Activated CD8-positive, alpha-beta memory T cell treated with anti-CD3 and anti-CD28 coated beads for 1 hour (primary cell): ENCODE measurements at places on chromosomes 7 and 10.
A peak's percentile ranks its signal among the peaks of the same experiment; 100 is the strongest.

- DNase-seq = no peak
Measured at GRCh38 chr10:114151486-114151885, 22.5 kb downstream of the CCDC186 start.

DNA sequence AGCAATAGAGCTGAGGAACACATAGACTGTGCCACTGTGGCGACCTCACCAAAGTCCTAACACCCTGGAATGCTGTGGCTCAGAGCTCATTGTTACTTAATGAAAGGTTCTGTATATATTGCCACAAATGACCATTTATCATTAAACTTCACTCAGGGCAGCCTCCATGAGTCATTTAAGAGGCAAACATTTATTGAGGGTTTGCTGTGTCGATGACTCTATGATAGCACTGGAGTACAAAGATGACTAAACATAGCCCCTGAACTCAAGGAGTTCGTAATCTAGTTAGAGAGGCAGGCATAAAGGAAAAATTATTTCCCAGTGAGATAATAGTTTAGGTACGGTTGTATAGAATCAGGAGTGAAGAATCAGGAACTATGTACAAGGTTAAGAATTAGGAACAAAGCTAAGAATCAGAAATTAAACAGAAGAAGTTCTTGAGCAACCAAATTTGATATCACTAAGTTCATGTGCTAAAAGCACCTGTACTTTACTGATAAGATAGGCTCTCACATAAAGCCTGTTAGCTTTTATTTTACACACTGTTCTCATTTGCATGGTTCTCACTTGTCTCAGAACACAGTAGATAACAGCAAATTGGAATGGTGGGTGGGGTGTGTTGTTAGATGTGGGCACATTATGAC lies 7.9 kb downstream of the ENTPD7 start:
- no peak for DNase-seq

- DNase-seq = no peak
Measured at GRCh38 chr7:46534664-46535588, 613.9 kb upstream of the IGFBP3 start.

DNA sequence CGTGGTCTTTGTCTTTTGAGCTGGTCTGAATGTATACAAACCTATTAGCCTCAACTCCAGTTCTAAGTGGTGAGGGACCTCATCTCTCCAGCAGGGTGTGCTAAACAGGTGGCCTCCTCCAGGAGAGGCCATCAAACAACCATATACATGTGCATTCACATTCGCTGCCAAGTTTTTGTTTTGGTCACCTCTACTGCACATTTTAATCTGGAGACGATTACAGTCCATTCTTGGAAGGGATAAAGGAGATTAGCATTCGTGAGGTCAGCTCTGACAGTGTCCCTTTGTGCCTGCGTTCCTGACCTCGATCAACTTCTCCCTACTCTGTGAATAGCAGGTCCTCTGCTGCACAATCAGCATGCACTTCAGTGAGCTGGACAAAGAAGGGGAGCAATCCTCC lies 60.8 kb downstream of the RHOBTB1 start:
- no peak for DNase-seq

DNA sequence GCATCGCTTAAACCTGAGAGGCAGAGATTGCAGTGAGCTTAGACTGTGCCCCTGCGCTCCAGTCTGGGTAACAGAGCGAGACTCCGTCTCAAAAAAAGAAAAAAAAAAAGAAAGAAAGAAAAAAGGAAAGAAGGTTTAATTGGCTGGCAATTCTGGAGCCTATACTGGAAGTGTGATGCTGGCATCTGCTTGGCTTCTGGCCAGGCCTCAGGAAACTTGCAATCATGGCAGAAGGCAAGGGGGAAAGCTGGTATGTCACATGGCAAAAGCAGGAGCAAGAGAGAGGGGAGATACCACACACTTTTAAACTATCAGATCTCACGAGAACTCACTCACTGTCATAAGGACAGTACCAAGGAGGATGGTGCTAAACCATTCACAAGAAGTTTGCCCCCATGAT lies 190.0 kb downstream of the CALN1 start:
- no peak for DNase-seq

GRCh38 chr10:17744341-17744861 lies 7.6 kb upstream of the TMEM236 start:
- no peak for DNase-seq

DNA sequence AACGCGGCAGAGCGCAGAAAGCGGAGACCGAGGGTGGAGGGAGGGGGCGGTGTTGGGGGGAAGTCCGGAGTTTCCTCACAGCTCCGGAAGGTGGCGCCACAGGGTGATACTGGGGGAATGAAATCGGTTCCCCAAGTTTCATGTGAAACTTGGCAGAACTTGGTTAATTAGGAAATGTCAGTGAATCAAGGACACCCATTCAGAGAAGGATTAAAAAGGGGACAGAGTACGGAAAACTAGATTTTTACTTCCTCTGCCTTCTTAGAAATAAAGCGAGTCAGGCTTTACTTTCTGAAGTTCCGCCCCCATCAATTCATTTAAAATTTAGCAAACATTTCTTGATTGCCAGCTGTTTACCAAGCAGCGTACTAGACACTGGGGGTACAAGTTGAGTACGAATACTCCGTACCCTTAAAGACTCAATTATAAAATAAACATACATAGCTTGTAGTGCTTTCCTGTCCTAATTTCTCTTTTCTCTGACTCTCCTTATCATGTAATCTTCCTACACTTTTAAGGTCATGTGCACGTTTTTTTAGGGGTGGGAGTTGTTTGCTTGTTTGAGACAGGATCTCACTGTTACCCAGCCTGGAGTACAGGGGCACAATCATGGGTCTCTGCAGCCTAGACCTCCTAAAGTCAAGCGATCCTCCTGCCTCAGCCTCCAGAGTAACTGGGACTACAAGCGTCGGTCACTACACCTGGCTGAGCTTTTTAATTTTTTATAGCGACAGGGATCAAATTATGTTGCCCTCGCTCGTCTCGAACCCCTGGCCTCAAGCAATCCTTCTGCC lies 644 bp upstream of the ABI1 start:
- no peak for DNase-seq

- no peak for DNase-seq
Measured at GRCh38 chr7:44267719-44268421, 57.5 kb downstream of the CAMK2B start.

GRCh38 chr10:50063100-50063499 lies 4.7 kb upstream of the WASHC2A start:
- no peak for DNase-seq

DNA sequence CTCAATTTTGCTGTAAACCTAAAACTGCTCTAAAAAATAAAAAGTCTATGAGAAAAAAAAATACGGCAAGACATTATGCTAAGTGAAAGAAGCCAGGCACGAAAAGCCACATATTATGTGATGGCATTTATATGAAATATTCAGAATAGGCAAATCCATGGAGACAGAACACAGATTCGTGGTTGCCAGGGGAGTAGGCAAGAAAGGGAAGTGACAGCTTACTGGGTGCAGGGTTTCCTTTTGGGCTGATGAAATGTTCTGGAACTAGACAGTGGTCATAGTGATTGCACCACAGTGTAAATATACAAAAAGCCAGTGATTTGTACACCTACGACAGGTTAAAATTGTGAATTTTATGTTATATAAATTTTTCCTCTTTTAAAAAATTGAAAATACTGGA lies 41.3 kb upstream of the GLI3 start:
- no peak for DNase-seq

DNA sequence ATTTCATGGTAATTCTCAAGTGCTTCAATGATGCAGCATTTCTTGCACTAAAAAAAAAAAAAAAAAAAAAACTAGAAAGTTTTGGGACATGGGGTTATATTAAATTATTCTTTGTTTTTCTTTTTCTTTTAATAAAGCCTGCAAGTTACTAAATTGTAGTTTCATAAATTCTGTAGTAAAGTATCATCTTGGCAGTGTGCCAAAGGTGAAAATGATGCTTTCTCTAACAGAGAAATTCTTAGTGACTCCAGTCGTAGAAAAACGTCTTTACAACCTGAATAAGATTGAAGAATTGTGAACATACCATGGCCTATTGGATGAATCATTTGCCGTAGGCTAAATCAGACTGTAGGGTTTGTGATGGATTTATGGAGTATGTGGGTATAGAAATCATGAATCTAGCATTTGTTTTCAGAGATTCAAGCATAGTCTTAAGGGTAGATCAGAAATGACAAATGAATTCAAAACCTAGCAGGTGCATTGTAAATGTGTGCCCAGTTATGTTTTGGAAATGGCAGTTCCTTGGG lies 27.1 kb downstream of the RBM17 start:
- DNase-seq = no peak

GRCh38 chr10:110165239-110165638 lies 42.2 kb upstream of the MXI1 start:
- no peak for DNase-seq

- DNase-seq = no peak
Measured at GRCh38 chr10:48399056-48399541, 92.6 kb downstream of the MAPK8 start.

GRCh38 chr10:62866941-62867340 lies 50.8 kb upstream of the EGR2 start:
- DNase-seq = no peak

DNA sequence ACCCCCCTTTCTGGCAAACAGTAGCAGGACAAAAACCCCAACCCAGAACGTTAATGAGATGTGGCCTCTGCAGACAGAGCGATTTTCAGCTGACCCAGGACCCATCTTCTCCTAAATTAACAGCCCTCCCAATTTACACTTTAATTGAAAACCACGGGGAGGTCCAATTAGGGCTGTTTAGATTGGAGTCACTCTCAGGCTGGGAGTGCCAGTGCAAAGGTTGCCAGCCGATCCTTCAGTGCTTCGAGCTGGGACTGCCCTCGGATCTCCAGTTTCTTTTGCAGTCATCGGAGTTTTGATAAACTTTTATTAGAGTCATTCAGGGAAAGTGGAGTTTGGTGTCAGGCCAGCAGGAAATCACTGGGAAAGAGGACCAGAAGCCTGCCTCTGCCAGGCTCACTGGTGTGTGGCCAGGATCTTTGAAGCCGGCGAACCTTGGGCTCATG lies 108.0 kb downstream of the DOCK1 start:
- no peak for DNase-seq

DNA sequence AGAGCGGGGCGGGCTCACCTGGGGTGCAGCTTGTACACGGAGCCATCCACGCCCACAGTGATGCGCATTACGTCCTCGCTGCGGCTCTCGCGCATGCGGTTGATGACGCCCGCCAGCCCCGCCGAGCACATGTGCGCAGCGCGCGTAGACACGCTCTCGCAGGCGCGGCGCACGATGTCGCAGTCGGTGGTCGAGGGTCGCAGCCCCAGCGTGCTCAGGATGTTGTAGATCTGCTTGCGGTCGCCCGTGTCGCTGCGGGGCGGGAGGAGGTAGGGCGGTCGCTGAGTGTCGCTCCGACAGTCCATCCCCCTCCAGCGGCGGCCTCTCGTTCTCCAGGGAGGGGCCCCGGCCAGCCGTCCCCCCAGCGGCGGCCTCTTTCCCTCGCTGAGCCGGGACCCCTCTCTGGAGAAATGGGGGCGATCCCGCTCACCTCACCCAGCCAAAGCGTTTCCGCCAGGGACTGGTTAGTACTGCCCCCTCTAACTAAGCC lies 4.4 kb upstream of the MYL7 start:
- DNase-seq = peak; percentile 16
